Progenitor cell of endocrine pancreas (in vitro differentiated cells): ENCODE measurements at places on chromosomes 7 and 10.
A peak's percentile ranks its signal among the peaks of the same experiment; 100 is the strongest.

DNA sequence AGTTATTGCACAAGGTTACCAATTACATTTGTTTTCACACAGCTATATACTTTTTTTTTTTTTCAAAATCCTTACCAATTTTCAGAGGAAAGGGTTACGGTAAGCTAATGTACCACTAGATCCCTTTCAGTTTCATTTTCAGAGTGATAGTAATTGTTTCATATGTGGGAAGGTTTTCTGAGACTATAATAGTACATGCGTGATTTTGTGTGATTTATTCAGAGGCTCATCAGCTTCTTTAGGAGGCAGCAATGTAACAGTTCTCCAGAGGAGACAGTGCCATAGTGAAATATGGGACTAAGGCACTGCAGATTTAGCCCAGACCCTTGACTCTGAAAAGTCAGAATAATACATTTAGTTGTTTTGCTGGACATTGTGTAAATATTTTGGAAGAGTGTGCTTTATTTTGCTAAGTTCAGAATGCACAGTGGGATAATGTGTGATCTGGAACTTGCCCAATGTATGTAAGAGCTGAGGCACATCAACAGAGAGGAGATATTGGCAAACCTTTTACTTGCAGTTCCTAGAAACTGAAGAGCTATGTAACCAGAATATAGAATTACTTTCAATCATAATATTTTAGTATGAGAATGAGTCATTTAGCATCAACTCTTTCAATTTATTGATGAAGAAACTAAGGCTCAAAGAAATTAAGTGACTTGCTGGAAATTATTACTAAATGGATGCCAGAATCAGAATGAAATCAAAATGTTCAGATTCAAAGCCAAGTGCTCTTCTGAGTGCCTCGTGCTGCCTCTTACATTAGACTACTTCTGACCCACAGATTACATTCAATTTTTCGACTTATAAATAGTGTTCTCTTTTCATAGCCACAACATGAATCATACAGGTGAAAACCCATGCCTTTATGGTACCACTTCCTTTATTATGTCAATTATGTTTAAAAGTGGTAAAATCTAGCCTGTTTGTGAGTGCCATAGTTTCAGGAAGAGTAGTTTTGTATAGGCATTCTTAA lies 207.7 kb upstream of the TEX47 start:
- peaks cover 1% of the 10 kb centered on the region for H3K4me1 ChIP-seq
- H3K27me3 ChIP-seq = no peaks in the 10 kb centered on the region
- DNase-seq = no peak
- no peak overlapping the region for H3K27ac ChIP-seq

GRCh38 chr7:131057794-131058070 lies 269.9 kb upstream of the MKLN1 start:
- H3K27ac ChIP-seq = peak overlapping the region; percentile 62
- no peak for DNase-seq
- no peak overlapping the region for H3K4me3 ChIP-seq
- no peaks in the 10 kb centered on the region for H3K27me3 ChIP-seq
- H3K36me3 ChIP-seq = no peaks in the 10 kb centered on the region

- no peaks in the 10 kb centered on the region for H3K36me3 ChIP-seq
- H3K4me3 ChIP-seq = no peak overlapping the region
- H3K27me3 ChIP-seq = no peaks in the 10 kb centered on the region
- no peak for DNase-seq
- H3K4me1 ChIP-seq = peaks cover 2% of the 10 kb centered on the region
Observed at GRCh38 chr7:128060018-128060417, 28.8 kb upstream of the LRRC4 start.

DNA sequence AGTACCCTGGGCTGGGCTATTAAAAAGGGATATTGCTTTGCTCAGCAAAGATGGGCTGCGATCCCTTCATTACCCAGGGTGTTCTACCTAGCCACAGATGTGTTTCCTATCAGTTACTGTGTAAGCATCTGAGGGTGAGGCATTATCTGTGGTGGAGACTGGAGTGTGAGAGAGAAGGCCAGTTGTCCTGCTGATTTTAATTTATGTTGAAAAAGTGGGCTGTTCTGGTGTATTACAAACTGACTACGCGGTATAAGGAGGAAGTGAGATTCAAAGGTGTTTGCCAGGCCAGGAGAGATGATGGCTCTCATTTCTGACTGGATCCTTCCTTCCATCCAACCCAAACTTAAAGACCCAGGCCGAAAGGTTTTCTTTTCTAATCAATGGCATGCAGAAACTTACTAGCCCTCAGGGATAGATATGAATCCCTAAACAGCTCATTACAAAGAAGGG lies 7.6 kb downstream of the TCF7L2 start:
- DNase-seq = no peak
- peak overlapping the region; percentile 94 for H3K27ac ChIP-seq
- peaks cover 17% of the 10 kb centered on the region for H3K36me3 ChIP-seq
- peaks cover 85% of the 10 kb centered on the region for H3K4me1 ChIP-seq

DNA sequence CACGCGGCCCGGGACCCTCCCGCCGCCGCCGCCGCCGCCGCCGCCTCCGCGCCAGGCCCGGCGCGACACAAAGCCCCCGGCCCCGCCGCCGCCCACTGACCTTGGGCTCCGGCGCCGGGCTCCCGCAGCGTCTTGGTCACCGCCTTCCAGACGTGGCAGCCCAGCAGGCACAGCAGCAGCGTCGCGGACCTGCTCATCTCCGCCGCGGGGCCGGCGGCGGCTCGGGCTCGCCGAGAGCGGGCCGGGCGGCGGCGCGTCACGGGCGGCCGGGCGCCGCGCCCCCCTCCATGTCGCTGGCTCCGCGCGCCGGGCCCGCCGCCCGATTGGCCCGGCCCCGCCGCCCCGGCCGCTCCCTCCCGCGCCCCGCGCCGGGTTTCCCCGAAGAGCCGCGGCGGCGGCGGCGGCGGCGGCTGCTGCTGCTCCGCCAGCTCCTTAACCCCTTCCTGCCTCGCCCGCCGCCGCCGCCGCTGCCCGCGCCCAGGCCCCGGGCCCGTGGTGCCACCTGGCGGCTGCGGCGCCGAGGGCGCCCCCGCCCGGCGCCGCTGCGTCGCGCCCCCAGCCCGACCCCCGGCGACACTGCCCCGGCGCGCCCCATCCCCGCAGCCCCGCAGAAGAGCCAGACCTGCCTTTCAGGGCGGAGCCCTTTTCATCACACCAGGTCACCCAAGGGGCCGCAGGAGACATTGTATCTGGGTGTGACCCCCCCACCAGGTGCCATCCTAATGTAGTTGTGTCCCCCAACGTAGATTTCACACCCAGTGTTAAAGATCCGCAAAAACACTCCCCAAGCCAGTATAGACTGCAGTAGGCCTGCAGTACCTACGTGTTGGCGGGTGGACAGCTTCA lies at the start of gene FAM171A1:
FAM171A1 (minus strand) TSS at position 434 of the 846 bp plus-strand sequence; CDS start at position 197, 237 bp downstream.
- peaks cover 20% of the 10 kb centered on the region for H3K4me1 ChIP-seq
- peak; percentile 63 for DNase-seq
- peaks cover 4% of the 10 kb centered on the region for H3K36me3 ChIP-seq
- H3K27ac ChIP-seq = peak within 1 kb of the TSS; percentile 97
- peaks cover 12% of the 10 kb centered on the region for H3K27me3 ChIP-seq

- no peak for DNase-seq
- H3K27ac ChIP-seq = peak overlapping the region; percentile 81
- no peaks in the 10 kb centered on the region for H3K27me3 ChIP-seq
- H3K4me1 ChIP-seq = peaks cover 41% of the 10 kb centered on the region
- peak overlapping the region; percentile 0 for H3K4me3 ChIP-seq
Observed at GRCh38 chr10:21726601-21727225, 192.7 kb downstream of the MLLT10 start.

- peaks cover 7% of the 10 kb centered on the region for H3K36me3 ChIP-seq
- no peak for DNase-seq
- H3K4me3 ChIP-seq = no peak overlapping the region
- H3K27me3 ChIP-seq = peaks cover 5% of the 10 kb centered on the region
- peaks cover 6% of the 10 kb centered on the region for H3K4me1 ChIP-seq
- no peak overlapping the region for H3K27ac ChIP-seq
Observed at GRCh38 chr7:105851064-105851463, 25.3 kb downstream of the ATXN7L1 start.

GRCh38 chr7:155208681-155209477 lies 88.8 kb upstream of the INSIG1 start:
- peaks cover 49% of the 10 kb centered on the region for H3K27me3 ChIP-seq
- no peaks in the 10 kb centered on the region for H3K36me3 ChIP-seq
- H3K27ac ChIP-seq = no peak overlapping the region
- no peak overlapping the region for H3K4me3 ChIP-seq
- peaks cover 3% of the 10 kb centered on the region for H3K4me1 ChIP-seq

GRCh38 chr10:24552346-24553016 lies 171.2 kb downstream of the ARHGAP21 start:
- H3K27ac ChIP-seq = no peak overlapping the region
- H3K36me3 ChIP-seq = peaks cover 20% of the 10 kb centered on the region
- peaks cover 9% of the 10 kb centered on the region for H3K4me1 ChIP-seq
- no peaks in the 10 kb centered on the region for H3K27me3 ChIP-seq

- H3K27ac ChIP-seq = no peak overlapping the region
- no peak for DNase-seq
- H3K27me3 ChIP-seq = peaks cover 13% of the 10 kb centered on the region
- peaks cover 1% of the 10 kb centered on the region for H3K36me3 ChIP-seq
- peaks cover 3% of the 10 kb centered on the region for H3K4me1 ChIP-seq
- H3K4me3 ChIP-seq = no peak overlapping the region
Observed at GRCh38 chr10:80540136-80540535, 2.4 kb downstream of the SH2D4B start.

DNA sequence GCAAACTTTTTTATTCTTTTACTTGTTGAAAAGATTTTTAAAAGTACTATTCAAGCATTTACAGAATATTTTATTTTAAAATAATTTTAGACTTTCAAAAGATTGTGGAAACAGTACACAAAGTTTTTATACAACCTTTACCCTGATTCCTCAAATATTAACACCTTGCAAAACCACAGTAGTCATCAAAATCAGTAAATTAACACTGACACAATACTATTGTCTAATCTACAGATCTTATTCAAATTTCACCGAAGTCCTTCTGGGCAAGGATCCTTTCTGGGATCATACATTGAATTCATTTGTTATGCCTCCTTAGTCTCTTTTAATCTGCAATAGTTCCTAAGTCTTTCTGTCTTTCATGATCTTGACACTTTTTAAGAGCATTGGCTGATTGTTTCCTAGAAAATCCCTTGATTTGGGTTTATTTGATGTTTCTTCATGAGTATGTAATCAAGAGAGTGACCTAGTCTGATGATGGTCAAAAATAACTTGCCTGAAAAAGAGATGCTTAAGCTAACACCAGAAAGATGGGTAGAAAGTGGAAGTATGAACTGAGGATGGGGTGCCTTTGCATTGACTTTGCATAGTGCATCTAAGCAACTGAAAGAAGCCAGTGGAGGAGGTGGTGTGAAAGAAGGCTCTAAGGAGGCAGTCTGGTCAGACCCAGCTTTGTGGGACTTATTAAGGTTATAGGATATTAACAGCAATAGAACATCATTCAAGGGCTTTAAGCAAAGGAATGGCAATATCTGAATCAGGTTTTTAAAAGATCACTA lies 9.7 kb downstream of the STAMBPL1 start:
- no peaks in the 10 kb centered on the region for H3K36me3 ChIP-seq
- no peak overlapping the region for H3K4me3 ChIP-seq
- no peak overlapping the region for H3K27ac ChIP-seq
- peaks cover 34% of the 10 kb centered on the region for H3K27me3 ChIP-seq
- DNase-seq = no peak

DNA sequence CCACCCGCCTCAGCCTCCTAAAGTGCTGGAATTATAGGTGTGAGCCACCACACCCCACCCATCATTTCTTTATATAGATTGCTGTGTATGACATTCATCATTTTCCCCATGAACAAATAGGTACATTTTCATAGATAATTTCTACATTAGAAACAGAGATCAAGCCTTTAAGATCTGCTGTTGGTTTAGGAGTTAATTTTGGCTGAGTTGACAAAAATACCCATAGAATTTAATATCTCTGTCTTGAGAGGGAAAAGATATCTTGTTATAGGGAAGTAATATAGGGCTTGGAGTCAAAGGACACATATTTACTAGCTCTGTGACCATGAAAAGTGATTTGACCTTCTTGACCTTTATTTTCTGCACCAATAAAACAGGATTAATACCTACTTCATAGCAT lies 51.8 kb downstream of the LRMDA start:
- H3K4me3 ChIP-seq = no peak overlapping the region
- H3K4me1 ChIP-seq = no peaks in the 10 kb centered on the region
- no peak for DNase-seq
- peaks cover 3% of the 10 kb centered on the region for H3K36me3 ChIP-seq

DNA sequence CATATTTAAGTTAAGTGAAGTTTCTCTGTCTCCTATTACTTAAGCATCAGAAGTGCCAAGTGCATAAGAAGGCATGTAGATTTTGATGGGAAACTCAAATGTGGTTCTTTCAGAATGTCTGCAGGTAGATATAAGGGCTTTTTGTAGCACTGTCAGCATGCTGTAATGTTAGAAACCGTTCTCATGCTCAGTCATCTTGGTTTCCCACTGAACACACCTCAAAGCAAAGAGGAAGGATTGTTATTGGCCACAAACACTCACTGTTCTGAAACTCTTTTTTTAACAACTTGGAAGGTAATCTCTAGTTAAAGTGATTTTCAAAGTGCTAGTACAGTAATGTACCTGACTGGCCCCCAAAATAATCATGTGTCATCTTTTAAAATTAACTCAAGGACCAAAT lies 126.0 kb downstream of the AASS start:
- no peaks in the 10 kb centered on the region for H3K4me1 ChIP-seq
- H3K36me3 ChIP-seq = no peaks in the 10 kb centered on the region
- no peak overlapping the region for H3K4me3 ChIP-seq
- no peaks in the 10 kb centered on the region for H3K27me3 ChIP-seq

- H3K4me1 ChIP-seq = no peaks in the 10 kb centered on the region
- H3K4me3 ChIP-seq = no peak overlapping the region
- H3K27me3 ChIP-seq = peaks cover 47% of the 10 kb centered on the region
Observed at GRCh38 chr10:69838853-69839252, 37.1 kb downstream of the COL13A1 start.

GRCh38 chr10:120400601-120401000 lies 56.4 kb upstream of the PLPP4 start:
- no peaks in the 10 kb centered on the region for H3K36me3 ChIP-seq
- no peak overlapping the region for H3K4me3 ChIP-seq
- no peak for DNase-seq
- peaks cover 12% of the 10 kb centered on the region for H3K27me3 ChIP-seq
- no peaks in the 10 kb centered on the region for H3K4me1 ChIP-seq
- H3K27ac ChIP-seq = no peak overlapping the region

DNA sequence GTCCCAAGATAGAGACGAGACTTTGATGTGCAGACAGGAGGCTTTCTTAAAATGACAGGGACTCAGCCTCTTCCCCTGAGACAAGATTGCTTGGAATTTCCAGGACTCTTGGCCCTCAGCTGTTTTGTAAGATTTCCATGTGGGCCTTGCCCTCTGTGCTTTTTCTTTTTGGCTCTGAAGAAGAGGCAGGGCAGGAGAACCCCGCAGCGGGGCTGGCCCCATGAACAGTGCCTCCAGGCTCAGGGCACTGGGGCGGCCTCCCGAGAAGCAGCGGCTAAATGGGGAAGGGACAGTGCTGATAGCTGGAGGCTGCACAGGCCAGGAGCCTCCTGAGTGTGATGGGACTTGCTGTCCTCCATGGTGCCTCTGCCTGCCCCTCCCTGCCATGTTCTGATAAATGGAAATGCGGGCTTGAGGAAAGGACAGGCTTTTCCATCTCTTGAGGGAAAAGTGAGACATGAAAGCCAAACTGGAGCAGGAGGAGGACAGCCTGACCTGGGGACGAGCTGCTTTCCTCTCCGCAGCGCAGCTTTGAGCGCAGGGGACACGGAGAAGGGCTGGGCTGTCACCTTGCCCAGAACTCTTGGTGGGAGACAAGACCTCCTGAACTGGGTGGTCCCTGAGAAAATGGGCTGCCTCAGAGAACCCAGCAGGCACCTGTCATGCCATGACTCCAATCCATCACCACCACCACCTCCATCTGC lies 12.1 kb downstream of the SAP25 start:
- H3K4me3 ChIP-seq = no peak overlapping the region
- peaks cover 7% of the 10 kb centered on the region for H3K36me3 ChIP-seq
- peaks cover 7% of the 10 kb centered on the region for H3K4me1 ChIP-seq
- H3K27ac ChIP-seq = no peak overlapping the region
- DNase-seq = no peak
